ENCODE measurements at places on chromosomes 2 and 18. TPM values are rescaled to one million over a fixed set of nuclear protein-coding genes. Genes with fewer than 3 reads are reported as not detected.

Gene TAF1B
- total RNA-seq = 47.8 TPM

Gene RAB6C
- total RNA-seq = not detected

Gene MATN3
- 13.4 TPM for total RNA-seq

Gene RRM2
- 130 TPM for total RNA-seq
